Smooth muscle cell of trachea (primary cell): ENCODE measurements at places on chromosomes 4 and X. TPM values are rescaled to one million over a fixed set of nuclear protein-coding genes. Genes with fewer than 3 reads are reported as not detected.

The ABLIM2 gene
- under 0.01 TPM in 1 of 2 replicates, not detected in the other for total RNA-seq

The C4orf46 gene
- 20.3 and 25.5 TPM in 2 replicates for total RNA-seq

The SPANXB1 gene
- total RNA-seq = not detected in 2 replicates

The CCNA2 gene
- 4.1 and 71.1 TPM in 2 replicates for total RNA-seq

The HTR2C gene
- total RNA-seq = not detected in 2 replicates

The CFP gene
- 0.15 and 0.33 TPM in 2 replicates for total RNA-seq

The ARX gene
- not detected in 2 replicates for total RNA-seq

The TRPC5OS gene
- under 0.01 TPM in 1 of 2 replicates, not detected in the other for total RNA-seq

The MAGEB17 gene
- total RNA-seq = not detected in 2 replicates

The SRD5A3 gene
- total RNA-seq = 12.8 and 17.4 TPM in 2 replicates

The SLC39A8 gene
- total RNA-seq = 2.0 and 9.3 TPM in 2 replicates

The NPY2R gene
- not detected in 2 replicates for total RNA-seq

The CSAG2 gene
- total RNA-seq = not detected in 2 replicates

The ANXA10 gene
- 1.5 and 4.2 TPM in 2 replicates for total RNA-seq

The SLC6A14 gene
- total RNA-seq = not detected in 2 replicates

The LAMP2 gene
- 188 and 228 TPM in 2 replicates for total RNA-seq

The FRMPD4 gene
- total RNA-seq = 2.3 and 2.8 TPM in 2 replicates

The UCP1 gene
- not detected in 2 replicates for total RNA-seq
